ENCODE measurements at places on chromosomes 16 and 17. TPM values are rescaled to one million over a fixed set of nuclear protein-coding genes. Genes with fewer than 3 reads are reported as not detected.

The CD2BP2 gene
- 53.5 TPM for polyA plus RNA-seq

The ADCY9 gene
- polyA plus RNA-seq: 9.5 TPM

The ZNF821 gene
- polyA plus RNA-seq: 26.2 TPM

GRCh38 chr16:7055443-7055842 lies 277.2 kb upstream of the RBFOX1 start:
- no peak for DNase-seq

All from left kidney (tissue), 8 donors.